Muscle of leg (tissue), 16 donors: ENCODE measurements at places on chromosomes 2 and 18.

DNA sequence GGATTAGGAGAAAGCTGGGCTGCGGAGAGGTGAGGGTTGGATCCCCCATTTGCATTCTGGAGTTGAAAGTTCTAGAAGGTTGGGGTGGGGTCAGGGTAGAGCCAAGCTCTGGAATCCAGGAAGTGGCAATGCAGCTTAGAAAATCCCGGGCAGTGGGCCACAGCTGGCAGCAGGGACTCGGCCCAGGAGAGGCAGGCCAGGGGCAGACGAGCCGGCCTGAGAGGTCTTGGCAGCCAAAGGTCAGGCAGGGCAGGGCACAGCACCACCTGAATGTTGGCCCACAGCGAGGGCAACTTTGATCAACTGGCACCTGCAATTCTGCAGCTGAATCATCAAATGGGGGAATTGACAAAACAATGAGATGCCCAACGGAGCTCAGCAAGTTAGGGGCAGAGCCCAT lies 139.2 kb downstream of the INHBB start:
- no peak for DNase-seq

- no peak for DNase-seq
Measured at GRCh38 chr2:99106913-99107312, 34.6 kb upstream of the C2orf15 start.

DNA sequence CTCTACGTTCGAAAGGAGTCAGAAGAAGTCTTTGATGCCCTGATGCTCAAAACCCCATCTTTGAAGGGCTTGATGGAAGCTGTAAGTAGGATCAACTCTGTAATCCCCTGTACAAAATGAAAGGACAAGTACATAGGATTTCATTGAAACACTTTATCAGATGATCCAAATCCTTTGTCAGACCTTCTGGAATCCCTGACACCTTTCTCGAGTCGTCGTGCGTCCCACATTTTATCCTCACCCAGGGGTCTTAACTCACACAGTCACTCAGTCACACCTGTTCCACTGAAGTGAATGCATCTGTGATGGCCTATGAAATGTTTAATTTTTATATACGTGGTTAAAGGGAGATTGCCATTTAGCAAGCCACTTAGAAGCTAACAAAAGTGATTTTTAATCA lies 44.8 kb downstream of the GRHL1 start:
- no peak for DNase-seq

DNA sequence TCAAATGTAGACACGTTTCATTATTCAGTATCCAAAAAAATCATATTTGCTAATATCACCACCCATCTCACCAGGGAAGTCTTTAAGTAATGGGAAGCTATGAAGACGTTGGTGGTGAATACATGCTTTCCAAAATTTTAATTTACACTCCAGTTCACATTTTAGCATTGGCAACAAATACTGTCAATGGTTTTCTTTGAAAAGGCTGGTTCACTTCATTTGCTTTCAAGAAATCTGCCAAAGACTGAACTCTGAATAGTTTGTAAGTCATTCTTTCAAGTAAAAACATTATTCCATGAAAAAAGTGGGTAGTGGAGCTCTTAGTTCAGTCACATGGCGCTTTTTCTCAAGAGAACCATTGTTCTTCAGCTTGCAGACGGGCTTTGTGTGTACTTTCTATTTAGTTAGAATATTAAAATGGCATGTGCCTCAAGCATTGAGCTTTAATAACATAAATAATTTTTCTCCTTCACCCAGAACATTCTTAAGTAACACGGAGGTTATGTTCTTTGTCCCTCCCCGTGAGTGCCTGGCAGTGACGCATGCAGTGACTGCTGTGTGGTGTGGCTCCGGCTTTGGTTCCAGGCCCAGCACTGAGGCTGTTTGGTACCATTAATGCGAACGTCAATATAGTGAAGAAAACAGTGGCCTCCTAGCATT lies 300.0 kb upstream of the HDAC4 start:
- DNase-seq, result no peak

DNA sequence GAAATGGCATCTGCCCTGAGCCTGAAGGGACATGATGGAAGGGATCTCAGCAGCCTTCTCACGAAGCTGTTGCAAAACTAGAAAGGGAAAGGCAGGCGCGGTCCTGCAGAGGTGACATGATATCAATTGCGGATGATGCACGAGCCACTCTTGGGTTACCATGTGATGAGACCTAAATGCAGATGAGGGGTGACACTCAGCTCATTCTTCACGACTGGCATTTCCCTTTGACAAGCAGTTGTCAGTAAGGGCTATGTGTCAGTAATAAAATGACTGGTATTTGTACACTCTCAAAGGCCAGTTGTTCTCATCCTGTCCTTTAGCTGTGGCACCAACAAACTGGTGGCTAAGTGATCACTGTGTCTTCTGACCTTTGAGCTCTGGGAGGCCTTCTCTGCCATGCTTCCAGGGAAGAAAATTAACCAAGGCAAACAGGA lies 273.6 kb downstream of the ETAA1 start:
- peak; percentile 50 for DNase-seq

DNA sequence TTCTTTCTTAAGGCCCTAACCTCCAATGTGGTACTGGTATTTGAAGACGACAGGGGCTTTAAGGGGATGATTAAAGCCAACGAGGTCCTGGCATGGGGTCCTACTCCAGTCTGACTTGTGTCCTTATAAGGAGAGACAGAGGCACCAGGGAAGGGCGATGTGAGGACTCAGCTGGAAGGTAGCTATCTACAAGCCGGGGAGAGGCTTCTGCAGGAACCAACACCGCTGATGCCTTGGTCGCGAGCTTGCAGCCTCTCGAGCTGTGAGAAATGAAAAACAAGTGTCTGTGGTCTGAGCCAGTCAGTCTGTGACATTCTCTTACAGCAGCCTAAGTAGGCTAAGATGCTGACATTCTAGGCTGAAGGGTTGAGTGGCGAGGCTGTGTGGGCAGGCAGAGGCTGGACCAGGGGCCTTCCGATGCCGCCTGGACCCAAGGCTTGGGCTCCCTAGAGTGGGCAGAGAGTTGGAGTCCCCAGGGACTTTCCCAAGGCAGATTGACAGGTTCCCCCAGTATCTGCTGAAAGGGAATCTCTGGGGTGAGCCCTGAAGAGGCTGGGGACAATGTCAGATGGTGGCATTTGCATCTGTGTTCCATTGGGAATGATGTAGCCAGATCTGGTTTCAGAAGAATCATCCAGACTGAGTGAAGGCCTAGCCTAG lies 322.9 kb upstream of the HS6ST1 start:
- no peak for DNase-seq

- no peak for DNase-seq
Measured at GRCh38 chr2:232816657-232817056, 40.3 kb upstream of the KCNJ13 start.

- DNase-seq, result no peak
Measured at GRCh38 chr2:2321200-2321540, 9.9 kb downstream of the MYT1L start.

GRCh38 chr2:172101821-172102390 lies 794 bp downstream of the DLX2 start:
- DNase-seq, result peak; percentile 17

DNA sequence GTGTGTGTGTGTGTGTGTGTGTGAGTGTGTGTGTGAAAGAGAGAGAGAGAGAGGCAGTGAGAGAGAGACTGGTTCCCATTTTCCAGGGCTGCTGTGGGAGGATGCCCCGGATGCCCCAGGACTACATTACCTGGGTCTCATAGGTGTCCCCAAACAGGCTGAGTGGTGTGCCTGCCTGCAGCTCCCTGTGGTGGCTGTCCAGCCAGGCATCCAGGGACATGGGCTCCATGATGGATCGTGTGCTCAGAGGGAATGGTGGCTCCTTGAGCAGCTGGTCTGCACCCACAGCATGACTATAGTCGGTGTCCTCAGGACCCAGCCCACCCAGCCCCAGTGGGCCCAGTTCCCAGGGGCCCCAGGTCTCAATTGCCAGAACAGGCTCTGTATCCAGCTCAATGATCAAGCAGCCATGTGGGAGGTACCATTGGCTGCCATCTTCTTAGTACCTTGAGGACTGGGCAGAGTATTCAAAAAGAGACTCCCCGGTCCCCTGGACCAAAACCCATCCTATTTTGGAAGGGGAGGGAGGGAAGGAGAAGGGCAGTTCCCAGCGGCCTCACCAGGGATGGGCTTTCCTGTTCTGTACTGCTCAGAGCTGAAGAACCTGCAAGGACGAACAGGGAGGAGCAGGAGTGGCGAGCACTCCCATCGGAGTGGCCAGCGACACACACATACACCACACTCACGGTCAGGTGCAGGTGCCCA lies 5.8 kb upstream of the OXER1 start:
- peak; percentile 0 for DNase-seq

DNA sequence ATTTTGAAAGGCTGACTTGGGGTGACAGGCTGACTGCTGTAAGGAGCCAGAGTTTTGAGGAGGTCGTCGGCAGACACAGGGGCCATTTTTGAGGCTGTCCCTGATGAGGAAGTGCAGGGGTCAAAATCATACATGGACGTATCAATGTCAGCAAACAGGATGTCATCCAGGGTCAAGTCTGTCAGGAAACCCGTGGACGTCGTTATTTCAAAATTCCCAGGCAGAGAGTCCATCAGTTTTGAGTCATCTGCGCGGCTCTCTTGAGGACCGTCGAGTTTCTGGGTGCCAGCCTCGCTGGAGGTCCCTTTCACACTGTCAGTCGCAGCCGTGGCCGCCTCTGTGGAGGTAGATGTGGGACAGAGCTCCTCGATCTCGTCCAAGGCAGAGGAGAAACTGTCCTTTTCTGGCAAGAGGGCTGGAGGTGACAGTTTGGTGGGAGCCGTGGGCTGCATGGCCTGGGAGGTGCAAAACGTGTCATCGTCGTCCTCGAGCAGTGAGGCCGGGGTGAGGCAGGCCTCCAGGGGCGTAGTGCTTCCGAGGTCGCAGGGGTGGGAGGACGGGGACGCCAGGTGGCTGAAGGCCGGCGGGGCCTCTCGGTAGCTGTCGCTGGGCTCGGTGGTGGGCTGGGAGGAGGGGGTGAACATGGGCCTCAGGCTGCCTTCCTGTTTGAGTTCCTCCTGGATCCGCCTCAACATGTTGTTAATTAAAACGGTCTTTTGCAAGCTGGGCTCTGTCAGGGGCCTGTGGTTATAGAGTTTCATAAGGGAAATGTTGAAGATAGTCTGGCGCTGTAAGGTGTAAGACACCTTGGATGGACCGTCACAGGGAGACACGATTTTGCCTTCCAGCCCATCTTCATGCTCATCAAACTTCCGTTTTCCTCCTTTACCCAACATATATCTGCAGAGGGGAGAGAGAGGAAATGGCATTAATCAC lies 17.5 kb downstream of the SERTAD2 start:
- no peak for DNase-seq
